HAP-1 (cell line): ENCODE measurements at places on chromosomes 5 and 9.

DNA sequence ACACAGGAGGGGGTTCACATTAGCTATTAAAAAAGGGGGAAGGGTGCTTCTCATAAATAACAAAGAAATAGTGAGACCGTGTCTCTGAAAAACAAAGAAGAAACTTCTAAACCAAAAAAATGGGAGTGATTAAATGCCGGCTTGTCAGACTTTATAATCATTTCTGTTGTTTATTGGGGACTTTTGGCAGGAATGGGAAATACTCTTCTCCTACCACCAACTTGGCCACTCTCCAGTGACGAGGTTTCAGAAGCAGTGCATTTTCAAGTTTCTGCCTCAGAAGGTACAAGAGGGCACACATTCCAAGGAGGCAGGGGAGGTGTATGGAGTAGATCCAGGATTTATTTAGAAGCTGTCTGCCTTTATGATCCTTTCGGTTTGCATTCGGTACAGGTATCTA lies 46.2 kb downstream of the LIX1 start:
- DNase-seq: no peak

- no peak for DNase-seq
Observed at GRCh38 chr9:98172604-98173003, 19.8 kb downstream of the CORO2A start.

- no peak for DNase-seq
Observed at GRCh38 chr5:34620185-34620584, 35.9 kb upstream of the RAI14 start.

DNA sequence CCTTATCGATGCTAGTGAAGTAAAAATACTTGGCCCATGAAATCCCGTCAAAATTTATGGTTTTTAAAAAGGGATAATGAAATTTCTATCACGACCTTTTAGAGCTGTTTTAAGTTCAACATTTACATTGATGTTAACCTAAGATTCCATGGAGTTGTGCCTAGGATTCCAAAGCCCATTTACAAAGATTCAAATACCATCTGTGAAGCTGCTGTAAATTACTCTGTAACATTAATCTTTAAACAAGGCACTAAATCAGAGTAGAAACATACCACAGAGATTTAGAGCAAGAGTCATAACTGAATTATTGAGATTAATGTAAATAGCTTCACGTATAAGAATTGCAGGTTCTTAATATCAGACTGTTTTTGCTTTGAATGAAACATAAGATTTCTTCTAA lies 17.7 kb downstream of the POU5F2 start:
- DNase-seq: no peak

GRCh38 chr9:34451545-34451944 lies 6.8 kb downstream of the FAM219A start:
- DNase-seq: no peak
